Caco-2 (cell line): ENCODE measurements at places on chromosomes 2 and 18. TPM values are rescaled to one million over a fixed set of nuclear protein-coding genes. Genes with fewer than 3 reads are reported as not detected.

GRCh38 chr2:39383146-39383545, 53.9 kb downstream of the MAP4K3 start:
- no peak overlapping the region for H3K4me3 ChIP-seq
- H3K4me1 ChIP-seq: 0 out of 2 replicates have a peak, but pooled peaks cover 4% of the 10 kb centered on the region

GRCh38 chr2:8480915-8481314, 200.9 kb upstream of the ID2 start:
- H3K27me3 ChIP-seq: no peaks in the 10 kb centered on the region
- H3K36me3 ChIP-seq: no peaks in the 10 kb centered on the region
- no peak overlapping the region for H3K4me3 ChIP-seq
- no peak for DNase-seq

Gene NYAP2
- 0.07 and 0.11 TPM in 2 replicates for total RNA-seq

GRCh38 chr18:63586431-63586830, 712 bp upstream of the SERPINB13 start:
- no peaks in the 10 kb centered on the region for H3K4me1 ChIP-seq
- H3K27me3 ChIP-seq: no peaks in the 10 kb centered on the region
- H3K27ac ChIP-seq: no peak overlapping the region
- no peak for DNase-seq

- no peaks in the 10 kb centered on the region for H3K36me3 ChIP-seq
- no peaks in the 10 kb centered on the region for H3K4me1 ChIP-seq
- DNase-seq: no peak
- no peak overlapping the region for H3K27ac ChIP-seq
These were observed 38.1 kb upstream of the SCLY start for GRCh38 chr2:238022594-238023157.

GRCh38 chr2:209593930-209594329, 170.1 kb downstream of the MAP2 start:
- no peaks in the 10 kb centered on the region for H3K36me3 ChIP-seq
- no peak for DNase-seq
- no peaks in the 10 kb centered on the region for H3K4me1 ChIP-seq
- H3K27ac ChIP-seq: no peak overlapping the region

Gene MYO7B
- total RNA-seq: 0.27 and 0.58 TPM in 2 replicates

Gene ZNF396
- 0.35 and 0.61 TPM in 2 replicates for total RNA-seq

- no peak for DNase-seq
- no peaks in the 10 kb centered on the region for H3K4me1 ChIP-seq
- H3K4me3 ChIP-seq: no peak overlapping the region
- no peaks in the 10 kb centered on the region for H3K27me3 ChIP-seq
These were observed 93.2 kb downstream of the KLF7 start for GRCh38 chr2:207072571-207072970.

- no peak for DNase-seq
- no peaks in the 10 kb centered on the region for H3K27me3 ChIP-seq
- H3K27ac ChIP-seq: no peak overlapping the region
- no peaks in the 10 kb centered on the region for H3K4me1 ChIP-seq
- no peak overlapping the region for H3K4me3 ChIP-seq
These were observed 83.8 kb downstream of the GATA6 start for GRCh38 chr18:22253156-22253555.

- H3K27ac ChIP-seq: no peak overlapping the region
- DNase-seq: no peak
- no peaks in the 10 kb centered on the region for H3K4me1 ChIP-seq
- H3K36me3 ChIP-seq: no peaks in the 10 kb centered on the region
These were observed 201.7 kb downstream of the ALK start for GRCh38 chr2:29719639-29720038.

Gene PASK
- 21.1 and 21.2 TPM in 2 replicates for total RNA-seq

Gene MEP1B
- not detected in 2 replicates for total RNA-seq

Gene TRIM43
- total RNA-seq: not detected in 2 replicates

Gene SPP2
- total RNA-seq: not detected in 2 replicates

Gene KCNG2
- not detected in 2 replicates for total RNA-seq

Gene CNGA3
- total RNA-seq: not detected in 2 replicates

Gene ABHD1
- 0.18 and 0.23 TPM in 2 replicates for total RNA-seq

GRCh38 chr2:235946590-235946989, 221.6 kb downstream of the GBX2 start:
- DNase-seq: no peak
- H3K27ac ChIP-seq: no peak overlapping the region
- H3K4me1 ChIP-seq: no peaks in the 10 kb centered on the region
- no peaks in the 10 kb centered on the region for H3K36me3 ChIP-seq
- H3K27me3 ChIP-seq: no peaks in the 10 kb centered on the region
- H3K4me3 ChIP-seq: no peak overlapping the region

GRCh38 chr2:222548992-222549391, 106.9 kb downstream of the FARSB start:
- no peaks in the 10 kb centered on the region for H3K4me1 ChIP-seq
- no peak overlapping the region for H3K4me3 ChIP-seq

- DNase-seq: no peak
- H3K4me3 ChIP-seq: no peak overlapping the region
- H3K36me3 ChIP-seq: no peaks in the 10 kb centered on the region
These were observed 664.9 kb downstream of the METTL4 start for GRCh38 chr18:1906421-1906820.

GRCh38 chr2:103880081-103880834, 973.7 kb upstream of the POU3F3 start:
- no peaks in the 10 kb centered on the region for H3K36me3 ChIP-seq
- H3K27me3 ChIP-seq: no peaks in the 10 kb centered on the region
- H3K4me3 ChIP-seq: no peak overlapping the region
- no peak for DNase-seq
- no peak overlapping the region for H3K27ac ChIP-seq
- H3K4me1 ChIP-seq: no peaks in the 10 kb centered on the region

DNA sequence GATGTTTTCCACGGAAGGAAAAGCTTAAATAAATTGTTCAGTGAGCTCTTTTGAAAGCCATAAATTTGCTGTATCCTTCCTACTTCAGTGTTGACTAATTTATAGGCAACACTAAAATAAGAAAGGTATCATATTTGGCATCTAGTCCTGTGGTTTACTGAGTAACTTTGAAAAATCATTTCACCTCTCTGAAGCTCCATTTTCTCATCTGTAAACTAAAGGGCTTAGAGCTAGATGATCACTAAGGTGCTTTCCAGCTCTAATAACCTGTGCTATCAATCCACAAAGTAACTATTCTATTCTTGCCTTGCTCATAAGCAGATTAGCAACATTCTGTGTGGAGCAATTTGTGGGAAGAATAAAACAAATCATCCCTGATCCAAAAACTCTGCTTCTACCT, 3.6 kb upstream of the MYOM1 start:
- H3K36me3 ChIP-seq: no peaks in the 10 kb centered on the region
- DNase-seq: no peak
- H3K27me3 ChIP-seq: no peaks in the 10 kb centered on the region
- H3K27ac ChIP-seq: no peak overlapping the region

- no peak overlapping the region for H3K27ac ChIP-seq
- no peak for DNase-seq
- H3K4me1 ChIP-seq: peaks cover 23% of the 10 kb centered on the region
- H3K4me3 ChIP-seq: no peak overlapping the region
- no peaks in the 10 kb centered on the region for H3K27me3 ChIP-seq
These were observed 57.7 kb downstream of the CCDC93 start for GRCh38 chr2:117956036-117956796.

GRCh38 chr2:221943076-221943810, 355.6 kb downstream of the PAX3 start:
- H3K36me3 ChIP-seq: peaks cover 1% of the 10 kb centered on the region; the same call in 1 of the 2 replicates
- H3K4me3 ChIP-seq: no peak overlapping the region
- H3K27me3 ChIP-seq: no peaks in the 10 kb centered on the region
- no peak overlapping the region for H3K27ac ChIP-seq
- no peaks in the 10 kb centered on the region for H3K4me1 ChIP-seq

Gene MARCHF7
- 82.6 and 90.7 TPM in 2 replicates for total RNA-seq

DNA sequence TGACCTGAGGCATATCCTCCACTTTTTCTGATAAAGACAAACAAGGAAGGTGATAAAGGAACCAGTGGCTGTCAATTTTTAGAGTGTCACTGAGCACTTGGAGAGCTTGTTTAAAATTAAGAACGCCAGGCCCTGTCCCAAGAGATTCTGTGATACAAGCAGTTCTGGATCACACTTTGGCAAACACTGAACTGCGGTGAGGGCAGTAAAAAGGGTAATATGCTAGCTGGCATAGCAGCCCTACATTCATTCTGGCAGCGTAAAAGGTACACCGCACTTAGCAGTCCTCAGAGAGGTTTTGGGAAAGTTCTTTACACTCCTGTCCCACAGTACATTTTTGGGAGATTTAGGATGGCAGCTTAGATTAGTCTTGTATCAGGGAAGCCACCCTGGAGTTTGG, 101.3 kb upstream of the CCDC150 start:
- H3K4me1 ChIP-seq: peaks cover 3% of the 10 kb centered on the region; the same call in 1 of the 2 replicates
- H3K27me3 ChIP-seq: no peaks in the 10 kb centered on the region
- DNase-seq: no peak
- no peak overlapping the region for H3K27ac ChIP-seq
- no peak overlapping the region for H3K4me3 ChIP-seq
- H3K36me3 ChIP-seq: no peaks in the 10 kb centered on the region

DNA sequence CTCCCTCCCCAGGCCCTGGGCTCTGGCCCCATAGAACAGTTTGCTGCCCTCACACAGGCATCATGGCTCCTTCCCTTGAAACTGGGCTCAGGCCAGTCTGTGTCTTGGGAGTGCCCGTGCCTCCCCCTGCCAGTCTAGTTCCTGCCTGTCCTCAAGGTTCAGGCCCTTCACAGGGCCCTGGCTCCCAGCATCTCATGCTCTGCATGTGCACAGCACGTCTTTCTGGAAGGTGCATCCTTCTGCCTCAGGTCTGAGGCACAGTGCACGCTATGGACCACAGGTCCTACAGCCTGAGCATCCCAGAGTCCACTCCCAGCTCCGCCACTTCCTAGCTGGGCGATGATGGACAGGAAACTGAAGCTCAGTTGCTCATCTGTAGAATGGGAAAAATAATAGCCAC, 35.6 kb upstream of the FOSL2 start:
- no peaks in the 10 kb centered on the region for H3K36me3 ChIP-seq
- no peak overlapping the region for H3K27ac ChIP-seq
- no peaks in the 10 kb centered on the region for H3K27me3 ChIP-seq
- DNase-seq: no peak
- peaks cover 10% of the 10 kb centered on the region; the same call in 1 of the 2 replicates for H3K4me1 ChIP-seq

Gene UGT1A4
- total RNA-seq: 0.79 and 0.84 TPM in 2 replicates

Gene PROM2
- total RNA-seq: 0.82 and 1.5 TPM in 2 replicates

- peaks cover 23% of the 10 kb centered on the region for H3K4me1 ChIP-seq
- no peaks in the 10 kb centered on the region for H3K36me3 ChIP-seq
- H3K4me3 ChIP-seq: no peak overlapping the region
- no peak overlapping the region for H3K27ac ChIP-seq
These were observed 11.5 kb upstream of the PARD3B start for GRCh38 chr2:204533629-204534370.

DNA sequence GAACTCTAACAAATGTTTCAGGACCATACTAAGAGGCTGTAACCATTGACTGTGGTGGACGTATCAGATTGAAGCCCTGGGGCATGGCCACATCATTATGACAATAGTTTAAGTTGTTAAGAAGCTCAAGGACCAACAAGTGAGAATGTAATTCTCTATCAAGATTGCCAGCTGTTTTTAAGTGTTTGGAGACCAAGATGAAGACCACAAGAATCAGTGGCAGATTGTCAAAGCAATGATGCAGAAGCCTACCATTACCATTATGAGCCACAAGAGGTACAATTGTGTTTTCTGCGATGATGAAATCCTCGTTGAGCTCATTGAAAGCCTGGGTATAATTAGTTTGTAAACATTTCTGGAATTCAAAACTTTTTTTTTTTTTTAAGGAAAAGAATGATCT, 261.1 kb upstream of the ZEB2 start:
- H3K27ac ChIP-seq: no peak overlapping the region
- no peak overlapping the region for H3K4me3 ChIP-seq
- no peaks in the 10 kb centered on the region for H3K27me3 ChIP-seq
- H3K4me1 ChIP-seq: no peaks in the 10 kb centered on the region
- no peaks in the 10 kb centered on the region for H3K36me3 ChIP-seq

GRCh38 chr18:70994116-70994515, 705.3 kb downstream of the SOCS6 start:
- H3K4me3 ChIP-seq: no peak overlapping the region
- no peaks in the 10 kb centered on the region for H3K27me3 ChIP-seq
- H3K36me3 ChIP-seq: no peaks in the 10 kb centered on the region
- no peak for DNase-seq
- no peak overlapping the region for H3K27ac ChIP-seq

- no peak overlapping the region for H3K27ac ChIP-seq
- no peak overlapping the region for H3K4me3 ChIP-seq
- H3K36me3 ChIP-seq: no peaks in the 10 kb centered on the region
- H3K27me3 ChIP-seq: no peaks in the 10 kb centered on the region
- no peak for DNase-seq
These were observed 5.6 kb upstream of the LRATD1 start for GRCh38 chr2:14626873-14627272.

Gene ABCG5
- not detected in 2 replicates for total RNA-seq

GRCh38 chr2:232537499-232537898, 2.0 kb upstream of the CHRNG start:
- no peak overlapping the region for H3K27ac ChIP-seq
- no peaks in the 10 kb centered on the region for H3K4me1 ChIP-seq
- no peak overlapping the region for H3K4me3 ChIP-seq
- H3K36me3 ChIP-seq: no peaks in the 10 kb centered on the region

Gene MYO3B
- total RNA-seq: 0.09 and 0.21 TPM in 2 replicates
